Heart right ventricle (tissue), 16 donors: ENCODE measurements at places on chromosomes 3 and 15. TPM values are rescaled to one million over a fixed set of nuclear protein-coding genes. Genes with fewer than 3 reads are reported as not detected.
A peak's percentile ranks its signal among the peaks of the same experiment; 100 is the strongest.

Gene TLR9
- total RNA-seq = 0.12 TPM

Gene MTFMT
- 15.1 TPM for total RNA-seq

Gene DNAH12
- 0.09 TPM for total RNA-seq

Gene CAMK1
- 19.5 TPM for total RNA-seq

DNA sequence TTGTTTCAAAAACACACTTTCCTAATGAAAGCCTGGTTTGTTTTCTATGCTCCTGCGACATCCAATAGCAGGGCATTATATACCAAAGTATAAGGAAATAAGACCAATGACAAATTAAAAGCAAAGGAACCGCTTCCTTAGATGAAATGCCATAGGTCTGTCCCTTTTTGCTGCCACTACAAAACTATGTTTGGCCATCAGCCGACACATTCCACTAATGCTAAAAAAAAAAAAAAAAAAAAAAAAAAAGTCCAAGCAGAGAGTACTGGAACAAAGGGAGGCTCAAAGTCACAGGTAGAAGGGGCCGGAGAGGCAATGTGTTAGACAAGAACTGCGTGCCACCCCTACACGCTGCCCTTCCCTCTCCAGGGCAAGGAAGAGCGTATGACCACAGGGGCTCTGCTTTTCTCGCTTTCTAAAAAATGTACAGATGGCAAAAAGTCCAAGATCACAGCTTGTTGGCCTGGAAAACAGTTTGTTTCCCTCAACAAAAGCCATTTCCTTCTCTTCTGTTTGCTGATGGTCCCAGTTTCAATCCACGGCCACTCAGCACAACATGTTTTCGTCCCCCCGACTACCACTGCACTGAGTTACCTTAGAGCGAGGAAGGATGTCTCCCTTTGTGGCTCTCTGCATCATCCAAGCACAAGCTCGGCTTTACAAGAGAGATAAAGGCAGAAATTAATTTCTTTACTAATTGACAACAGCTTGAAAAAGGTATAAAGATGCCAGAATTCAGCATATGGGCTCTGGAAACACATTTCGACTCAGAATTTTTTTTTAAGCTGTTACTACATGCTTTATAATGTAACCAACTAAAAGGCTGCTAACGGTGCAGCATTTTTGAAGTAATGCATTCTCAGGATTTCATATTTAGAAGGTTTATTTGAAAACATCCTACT, 70.8 kb downstream of the ABTB1 start:
- no peaks in the 10 kb centered on the region for H3K36me3 ChIP-seq
- DNase-seq = no peak
- H3K27ac ChIP-seq = peak overlapping the region; percentile 56
- no peak overlapping the region for H3K4me3 ChIP-seq

GRCh38 chr3:118828351-118828750, 206.3 kb downstream of the IGSF11 start:
- H3K27me3 ChIP-seq = no peaks in the 10 kb centered on the region
- no peaks in the 10 kb centered on the region for H3K4me1 ChIP-seq
- no peak overlapping the region for H3K4me3 ChIP-seq
- no peak for DNase-seq

- H3K27me3 ChIP-seq = no peaks in the 10 kb centered on the region
- no peak for DNase-seq
- no peaks in the 10 kb centered on the region for H3K36me3 ChIP-seq
These were observed 21.6 kb downstream of the MESD start for GRCh38 chr15:80967991-80968510.

DNA sequence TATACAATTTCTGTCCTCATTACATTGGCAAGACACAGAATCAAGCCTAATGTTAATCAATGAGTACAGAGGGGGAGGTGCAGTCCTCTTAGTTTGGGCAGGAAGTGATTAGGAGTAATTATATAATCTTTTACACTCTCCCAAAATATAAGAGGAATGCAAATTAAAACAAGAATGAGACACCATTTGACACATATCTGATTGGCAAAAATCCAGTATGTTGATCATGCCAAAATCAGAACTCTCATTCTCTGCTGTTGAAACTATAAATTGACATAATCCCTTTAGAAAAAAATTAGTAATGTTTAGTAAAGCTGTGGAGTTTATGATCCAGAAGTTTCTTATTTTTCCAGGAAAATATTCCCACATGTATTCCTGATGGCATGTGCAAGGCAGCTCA, 373.4 kb downstream of the EPHA6 start:
- DNase-seq = no peak
- H3K27me3 ChIP-seq = no peaks in the 10 kb centered on the region
- H3K27ac ChIP-seq = no peak overlapping the region
- no peaks in the 10 kb centered on the region for H3K4me1 ChIP-seq
- no peaks in the 10 kb centered on the region for H3K36me3 ChIP-seq
- H3K4me3 ChIP-seq = no peak overlapping the region

DNA sequence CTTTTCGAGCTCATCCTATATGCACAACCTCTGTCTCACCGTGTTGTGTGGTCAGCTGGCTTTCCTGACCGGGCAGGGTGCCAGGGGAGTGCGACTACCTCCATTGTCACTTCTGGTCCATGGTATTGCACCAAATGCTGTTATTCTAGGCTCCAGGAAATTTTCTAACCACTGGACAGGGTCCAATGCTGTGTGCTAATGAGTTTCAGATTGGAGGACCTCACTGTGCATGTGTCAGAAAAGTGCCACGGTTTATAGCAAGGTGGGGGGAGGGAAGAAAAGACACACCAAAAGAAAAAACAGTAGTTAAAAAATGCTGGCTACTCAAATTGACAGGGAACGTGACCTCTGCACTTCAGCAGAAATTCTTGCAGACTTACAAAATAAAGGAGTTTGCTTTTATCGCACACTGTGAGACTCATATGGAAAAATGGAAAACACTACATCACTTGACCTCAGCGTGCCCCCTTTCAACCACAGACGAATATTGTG, 480.1 kb downstream of the FOXP1 start:
- H3K4me1 ChIP-seq = peaks cover 65% of the 10 kb centered on the region
- H3K27me3 ChIP-seq = no peaks in the 10 kb centered on the region
- no peaks in the 10 kb centered on the region for H3K36me3 ChIP-seq
- DNase-seq = peak; percentile 69
- no peak overlapping the region for H3K27ac ChIP-seq

GRCh38 chr3:136249091-136249490, 1.0 kb upstream of the PCCB start:
- no peaks in the 10 kb centered on the region for H3K36me3 ChIP-seq
- peaks cover 4% of the 10 kb centered on the region for H3K4me1 ChIP-seq
- DNase-seq = no peak
- no peak overlapping the region for H3K4me3 ChIP-seq
- H3K27ac ChIP-seq = no peak overlapping the region
